ENCODE measurements at places on chromosomes 3 and 15. TPM values are rescaled to one million over a fixed set of nuclear protein-coding genes. Genes with fewer than 3 reads are reported as not detected.

DNA sequence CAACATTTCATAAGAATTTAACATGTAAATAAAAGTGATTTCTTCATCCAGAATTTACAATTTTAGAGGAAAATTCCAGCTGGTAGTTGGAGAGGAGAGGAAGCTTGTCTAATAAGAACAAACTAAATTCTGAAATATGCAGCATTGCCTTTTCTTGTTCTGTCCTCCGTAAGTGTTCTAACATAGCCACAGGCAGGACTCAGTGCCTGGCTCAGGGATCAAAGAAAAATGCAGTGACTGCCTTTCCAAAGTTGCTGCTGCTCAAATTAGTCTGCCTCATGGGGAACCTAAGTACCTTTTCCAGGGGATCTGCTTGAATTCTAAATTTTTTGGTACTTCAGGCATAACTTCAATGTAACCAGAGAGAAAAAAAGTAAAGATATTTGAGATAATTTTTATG lies 713.0 kb upstream of the CADM2 start:
- no peak for DNase-seq

NSMCE3 gene
- 6.2 TPM for polyA plus RNA-seq

DNA sequence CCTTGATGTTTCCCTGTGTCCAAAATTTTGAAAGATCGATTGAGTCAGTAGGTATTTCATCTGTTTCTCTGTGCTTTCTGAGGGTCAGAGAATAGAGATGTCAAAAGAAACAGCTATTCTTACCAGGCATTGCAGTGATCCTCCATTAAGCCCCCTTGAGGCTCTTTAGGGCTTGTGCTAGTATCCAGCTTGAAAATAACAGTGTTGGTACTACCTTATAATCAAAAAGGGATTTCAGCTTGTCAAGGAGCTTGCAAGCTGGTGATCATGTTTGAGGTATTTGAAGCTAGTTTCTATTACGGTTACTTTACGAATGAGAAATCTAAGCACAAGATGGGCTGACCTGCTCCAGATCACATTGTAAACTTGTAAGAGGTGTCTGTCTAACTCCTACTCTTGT lies 103.4 kb downstream of the EDEM1 start:
- no peak for DNase-seq

TFDP2 gene
- polyA plus RNA-seq, result 10.7 TPM

DNA sequence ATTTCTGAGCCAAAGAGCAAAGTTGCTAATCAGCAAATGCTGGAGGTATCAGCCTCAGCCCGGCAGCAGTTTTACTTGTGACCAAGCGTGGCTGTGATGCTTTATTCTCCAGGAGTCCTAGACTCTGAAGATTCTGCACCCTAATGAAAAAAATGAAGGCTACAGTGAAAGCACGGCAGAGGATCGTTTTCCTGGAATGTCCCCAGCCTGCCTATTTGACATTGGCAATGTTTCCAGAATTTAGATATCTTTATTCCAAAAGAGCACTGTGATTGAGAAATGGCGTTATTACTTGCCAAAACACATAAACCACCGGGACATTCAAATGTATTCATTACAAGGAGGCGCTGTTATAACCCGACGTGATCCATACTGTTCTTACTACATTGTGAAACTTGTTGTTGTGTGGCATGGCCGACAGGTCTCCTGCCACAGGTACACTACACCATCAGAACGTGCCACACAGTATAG lies 263.8 kb downstream of the SLCO3A1 start:
- DNase-seq, result no peak

- DNase-seq, result no peak
Measured at GRCh38 chr15:28944696-28945300, 59.0 kb downstream of the APBA2 start.

GRCh38 chr15:66390678-66391077 lies 4.0 kb downstream of the MAP2K1 start:
- no peak for DNase-seq

PLSCR4 gene
- polyA plus RNA-seq, result 3.9 TPM

GRCh38 chr3:142875583-142876207 lies 13.2 kb downstream of the PCOLCE2 start:
- no peak for DNase-seq

P2RY13 gene
- not detected for polyA plus RNA-seq

CRABP1 gene
- not detected for polyA plus RNA-seq

PIGBOS1 gene
- 11.7 TPM for polyA plus RNA-seq

DNA sequence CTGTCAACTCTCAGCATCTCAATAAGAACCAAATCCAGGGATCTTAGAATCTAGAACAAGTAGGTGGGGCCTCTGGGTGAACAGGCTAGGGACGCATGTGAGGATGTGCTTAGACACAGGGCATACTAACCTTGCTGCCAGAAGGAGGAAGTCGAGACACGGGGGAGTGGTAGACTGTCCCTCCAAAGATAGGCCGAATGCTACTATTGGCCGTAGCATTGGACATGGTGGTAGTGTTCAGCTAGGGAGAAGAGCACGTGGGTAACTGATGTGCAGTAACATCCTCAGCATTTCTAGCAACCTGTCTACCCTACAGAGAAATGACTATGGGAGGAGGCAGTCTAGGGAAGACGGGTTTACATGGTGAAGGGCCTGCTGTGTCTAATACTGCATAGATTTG lies 15.6 kb downstream of the RCCD1 start:
- DNase-seq, result no peak

- DNase-seq, result no peak
Measured at GRCh38 chr3:144457758-144458157, 486.1 kb downstream of the DIPK2A start.

DNA sequence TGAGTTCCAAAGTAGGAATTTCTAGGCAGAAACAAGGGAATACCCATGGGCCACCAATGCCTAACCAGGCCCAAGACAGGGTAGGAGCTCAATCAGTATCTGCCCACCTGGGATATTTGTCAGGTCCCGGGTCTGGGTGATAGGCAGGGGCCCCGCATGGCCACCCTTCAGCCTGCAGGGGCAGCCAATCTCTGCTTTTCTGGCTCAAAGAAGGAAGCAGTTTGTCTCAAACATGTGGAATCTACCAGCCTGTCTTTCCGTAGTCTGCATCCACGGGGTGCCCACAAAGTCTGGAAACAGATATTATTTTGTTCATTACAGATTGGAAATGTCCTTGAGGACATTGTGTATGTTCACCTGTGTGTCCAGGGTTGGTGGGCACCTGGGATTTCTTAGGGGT lies 56.2 kb downstream of the CEMIP start:
- DNase-seq, result no peak
